Renal cortical epithelial cell (primary cell): ENCODE measurements at places on chromosomes 13 and 19. TPM values are rescaled to one million over a fixed set of nuclear protein-coding genes. Genes with fewer than 3 reads are reported as not detected.

- no peak for DNase-seq
Observed at GRCh38 chr13:26200811-26201210, 21.3 kb downstream of the RNF6 start.

DNA sequence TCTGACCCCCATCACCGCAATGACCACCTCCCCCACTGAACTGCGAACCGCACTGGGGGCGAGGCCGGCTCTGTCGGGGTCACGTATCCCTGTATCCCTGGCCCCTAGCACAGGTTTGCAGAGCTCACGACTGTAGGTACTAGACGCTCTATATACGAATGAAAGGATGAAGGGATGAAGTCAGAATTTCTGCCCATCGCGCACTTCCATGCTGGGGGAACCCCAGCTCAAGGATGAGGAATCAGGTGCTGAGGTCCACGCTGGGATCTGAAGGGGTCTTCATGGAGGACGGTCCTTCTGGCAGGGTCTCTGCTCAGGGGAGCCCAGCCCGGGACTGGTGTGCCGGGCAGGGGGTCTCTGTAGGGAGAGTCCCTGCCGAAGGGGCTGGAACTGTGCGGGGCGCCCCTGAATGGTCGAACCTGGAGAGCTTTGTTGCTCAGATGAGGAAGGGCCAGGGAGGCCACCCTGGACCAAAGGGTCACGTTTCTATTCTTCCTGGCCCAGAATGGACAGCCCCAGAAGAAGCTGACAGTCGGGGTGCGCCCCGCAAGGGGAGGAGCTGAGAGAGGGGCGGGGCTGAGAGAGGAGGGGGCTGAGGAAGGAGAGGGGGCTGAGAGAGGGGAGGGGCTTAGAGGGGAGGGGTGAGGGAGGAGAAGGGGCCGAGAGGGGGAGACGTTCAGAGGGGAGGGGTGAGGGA lies 37.9 kb upstream of the SEMA6B start:
- DNase-seq = no peak

GRCh38 chr13:27972478-27972820 lies 3.3 kb upstream of the CDX2 start:
- no peak for DNase-seq

GRCh38 chr13:99614465-99614885 lies 113.2 kb downstream of the TM9SF2 start:
- DNase-seq = peak; percentile 51

DNA sequence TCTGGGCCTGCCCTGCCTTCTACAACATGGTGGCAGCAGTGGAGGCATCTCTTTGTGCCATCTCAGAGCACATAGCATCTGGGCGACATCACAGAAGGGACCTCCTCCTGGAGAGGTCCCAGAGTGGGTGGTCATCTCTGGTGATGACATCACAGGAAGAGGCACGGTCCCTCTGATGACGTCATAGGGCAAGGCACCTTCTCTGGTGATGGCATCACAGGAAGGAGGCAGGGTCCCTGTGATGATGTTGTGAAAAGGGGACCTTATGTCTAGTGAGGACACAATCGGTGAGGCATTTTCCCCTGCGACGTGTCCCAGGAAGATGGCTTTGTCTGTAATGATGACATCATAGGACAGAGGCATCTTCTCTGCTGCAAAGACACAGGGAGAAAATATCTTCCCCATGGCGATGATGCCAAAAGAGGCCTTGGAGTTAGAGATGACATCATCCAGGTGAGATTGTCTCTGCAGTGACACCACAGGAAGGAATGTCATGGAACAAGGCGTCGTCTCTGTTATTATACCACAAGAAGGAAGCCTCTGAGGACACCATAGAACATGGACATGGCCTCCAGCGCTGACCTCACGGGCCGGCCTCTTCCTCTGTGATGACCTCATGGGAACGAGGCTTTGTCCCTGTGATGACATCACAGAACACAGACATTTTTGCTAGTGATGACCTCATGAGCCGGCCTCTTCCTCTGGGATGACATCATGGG lies 10.7 kb downstream of the SHISA7 start:
- no peak for DNase-seq

DNA sequence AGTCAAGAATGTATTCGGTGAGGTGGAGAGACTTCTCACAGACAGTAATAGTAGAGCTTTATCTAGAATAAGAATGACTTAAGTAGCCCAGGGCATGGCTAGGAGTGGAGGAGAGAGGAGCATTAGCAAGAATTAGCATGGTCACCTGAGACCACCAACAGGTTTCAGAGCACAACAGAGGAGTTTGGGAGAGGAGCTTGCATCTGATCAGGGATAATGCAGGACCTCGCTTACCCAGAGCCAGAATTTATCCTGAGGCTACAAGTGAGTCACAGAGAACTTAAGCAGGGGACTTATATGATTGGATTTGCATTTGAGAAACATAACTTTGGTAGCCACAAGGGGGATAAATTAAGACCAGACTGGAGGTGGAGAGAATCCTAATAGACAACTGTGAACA lies 102.1 kb upstream of the FNDC3A start:
- peak; percentile 69 for DNase-seq

DNA sequence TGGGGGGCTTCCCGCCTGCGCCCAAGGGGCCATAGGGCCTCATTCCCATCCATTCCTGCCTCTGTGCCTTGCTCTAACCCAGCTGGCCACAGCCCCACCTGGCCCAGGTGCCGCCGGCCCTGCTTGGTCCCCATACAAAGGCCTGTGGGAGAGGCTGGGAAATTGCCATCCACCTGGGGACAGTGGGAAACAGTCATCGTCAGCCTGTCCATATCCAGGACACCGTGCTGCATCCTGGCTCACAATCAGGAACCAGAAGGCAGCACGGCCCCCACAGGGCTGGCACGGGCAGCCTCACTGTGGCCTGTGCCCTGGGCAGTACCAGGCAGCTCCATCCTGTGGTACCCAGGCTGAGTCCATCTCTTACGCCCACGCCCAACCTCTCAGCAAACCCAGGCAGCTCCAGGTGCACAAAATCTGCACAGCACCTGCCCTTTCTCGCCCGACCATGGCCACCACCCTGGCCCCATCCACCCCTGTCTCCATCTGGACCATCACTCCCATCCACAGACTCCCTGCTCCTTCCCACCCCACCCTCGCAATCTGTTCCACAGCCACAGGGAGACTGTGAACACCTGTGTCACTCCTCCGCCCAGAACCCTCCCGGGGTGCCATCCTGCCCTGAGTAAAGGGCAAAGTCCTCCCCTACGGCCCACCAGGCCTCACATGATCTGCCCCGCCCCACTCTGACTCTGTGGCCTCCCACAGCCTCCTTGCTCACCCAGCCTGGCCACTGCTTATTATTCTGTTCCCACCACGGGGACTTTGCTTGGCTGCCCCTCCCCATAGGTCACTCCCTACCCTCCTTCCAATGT lies 21.1 kb upstream of the FBXO27 start:
- DNase-seq = no peak

DNA sequence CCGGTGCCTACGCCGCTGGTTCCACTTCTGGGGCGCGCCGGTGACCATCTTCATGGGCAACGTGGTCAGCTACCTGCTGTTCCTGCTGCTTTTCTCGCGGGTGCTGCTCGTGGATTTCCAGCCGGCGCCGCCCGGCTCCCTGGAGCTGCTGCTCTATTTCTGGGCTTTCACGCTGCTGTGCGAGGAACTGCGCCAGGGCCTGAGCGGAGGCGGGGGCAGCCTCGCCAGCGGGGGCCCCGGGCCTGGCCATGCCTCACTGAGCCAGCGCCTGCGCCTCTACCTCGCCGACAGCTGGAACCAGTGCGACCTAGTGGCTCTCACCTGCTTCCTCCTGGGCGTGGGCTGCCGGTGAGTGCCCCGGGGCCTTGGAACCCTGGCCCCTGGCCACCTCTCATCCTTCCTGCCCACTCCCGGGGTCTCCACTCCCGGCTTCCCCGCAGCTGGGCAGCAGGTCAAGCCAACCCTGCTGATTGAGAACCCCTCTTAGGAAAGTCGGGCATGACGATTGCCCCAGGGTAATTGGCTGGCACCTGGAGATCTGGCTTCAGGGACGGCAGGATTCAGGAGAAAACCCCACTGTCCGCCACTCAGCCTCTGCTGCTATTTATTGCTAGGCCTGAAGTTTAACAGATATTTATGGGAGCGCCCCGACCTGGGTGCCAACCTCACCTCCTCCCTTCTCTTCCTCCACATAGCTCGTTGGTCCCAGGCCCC lies 39.1 kb downstream of the TRPM4 start:
- DNase-seq = no peak

GRCh38 chr13:80173224-80173623 lies 167.7 kb downstream of the SPRY2 start:
- peak; percentile 64 for DNase-seq

DNA sequence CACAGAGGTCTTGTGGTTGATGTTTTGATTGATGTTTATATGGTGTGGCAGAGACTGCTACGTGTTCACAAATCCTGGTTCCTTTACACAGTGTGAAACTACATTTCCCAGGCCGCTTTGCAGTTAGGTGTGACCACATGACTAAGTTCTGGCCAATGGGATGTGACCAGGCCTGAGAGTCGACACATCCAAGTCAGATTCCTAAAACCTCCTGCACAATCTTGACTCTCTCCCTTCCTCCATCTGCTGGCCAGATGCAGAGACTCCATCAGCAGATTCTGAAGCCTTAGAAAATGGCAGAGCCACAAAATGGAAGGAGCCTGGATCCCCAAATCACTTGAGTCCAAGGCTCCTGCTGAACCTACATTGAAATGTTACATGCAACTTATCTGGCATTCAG lies 12.6 kb downstream of the CD37 start:
- peak; percentile 53 for DNase-seq

DNA sequence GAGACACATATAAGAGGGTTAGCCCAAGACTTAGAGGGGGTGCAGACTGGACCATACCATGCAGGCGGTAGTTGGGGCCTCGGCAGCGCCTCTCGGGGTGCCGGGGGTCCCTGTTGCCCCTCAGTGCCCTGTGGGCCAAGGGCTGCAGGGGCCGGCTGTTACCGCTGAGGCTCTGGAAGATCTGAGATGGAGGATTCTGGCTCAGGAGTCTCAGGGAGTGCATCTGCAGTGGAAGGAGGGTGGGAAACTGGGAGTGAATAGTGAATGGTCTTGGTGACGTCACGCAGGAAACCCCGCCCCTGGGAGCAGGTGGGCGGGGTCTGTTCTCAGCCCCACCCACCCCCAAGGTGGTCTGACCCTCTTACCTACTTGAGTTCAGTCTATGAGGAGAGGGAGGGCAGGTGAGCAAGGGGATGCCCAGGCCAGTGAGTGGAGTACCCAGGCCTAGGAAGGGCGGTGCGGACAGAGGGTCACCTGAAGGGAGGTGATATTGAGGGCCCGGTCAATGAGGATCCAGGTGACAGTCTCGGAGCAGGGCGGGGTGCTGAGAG lies 1.7 kb upstream of the DBP start:
- no peak for DNase-seq

DNA sequence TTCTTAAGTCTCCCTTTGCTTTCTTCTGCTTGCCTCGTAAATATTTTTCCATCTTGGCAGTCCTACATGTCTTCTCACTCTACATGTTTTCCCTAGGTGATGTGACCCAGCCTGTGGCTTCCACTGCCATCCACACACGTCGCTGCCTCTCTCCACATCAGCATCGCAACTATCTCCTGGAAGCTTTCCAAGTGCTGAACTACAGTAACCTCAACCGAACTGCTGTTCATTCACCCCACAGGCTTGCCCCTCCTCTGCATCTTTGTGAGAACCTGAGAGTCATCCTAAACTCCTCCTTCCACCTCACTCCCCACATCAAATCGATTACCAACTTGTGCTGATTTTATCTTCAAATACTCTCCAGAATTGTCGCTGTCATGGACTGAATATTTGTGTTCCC lies 41.2 kb upstream of the USPL1 start:
- DNase-seq = peak; percentile 75

DNA sequence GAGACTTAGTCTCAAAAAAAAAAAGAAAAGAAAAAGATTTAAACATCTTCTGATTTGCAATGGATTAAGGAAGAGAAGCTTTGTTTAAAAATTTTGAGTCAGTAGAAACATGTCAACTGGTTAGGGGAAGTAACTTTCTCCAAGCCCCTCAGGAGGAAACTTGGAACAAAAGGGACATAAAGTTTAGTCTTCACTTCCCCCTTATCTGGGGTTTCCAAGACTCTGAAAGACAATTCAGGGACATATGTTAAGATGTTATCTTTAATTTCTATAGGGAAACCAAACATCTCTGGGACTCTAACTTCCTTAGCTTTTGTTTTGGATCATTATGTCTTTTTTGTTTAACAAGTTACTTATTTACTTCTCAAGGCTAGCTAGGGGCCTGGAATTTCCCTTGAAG lies 20.1 kb upstream of the MRI1 start:
- peak; percentile 52 for DNase-seq

DNA sequence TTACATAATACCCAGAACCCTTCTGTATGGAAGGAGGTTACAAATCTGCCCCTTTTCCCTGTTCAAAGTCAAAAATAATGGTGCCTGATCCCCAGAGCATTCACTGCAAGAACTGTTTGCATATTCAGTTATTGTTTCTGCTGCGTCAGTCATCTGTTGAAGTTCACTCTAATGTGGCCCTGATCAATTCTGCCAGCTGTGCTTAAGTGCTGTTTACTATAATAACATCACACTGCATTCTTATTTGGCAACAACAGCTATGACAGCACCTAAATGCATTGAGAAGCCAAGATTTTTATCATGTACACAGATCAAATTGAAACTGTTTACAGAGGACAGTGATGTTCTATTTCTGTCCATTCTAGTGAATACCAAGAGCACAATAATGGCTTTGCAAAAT lies 115.9 kb downstream of the DACH1 start:
- peak; percentile 2 for DNase-seq

- DNase-seq = no peak
Observed at GRCh38 chr19:46368116-46368515, 21.2 kb downstream of the PPP5C start.

GRCh38 chr19:23596872-23597271 lies 90.1 kb downstream of the ZNF675 start:
- no peak for DNase-seq

GRCh38 chr13:94799299-94799698 lies 87.0 kb upstream of the SOX21 start:
- no peak for DNase-seq

The FCAR gene
- not detected in 2 replicates for total RNA-seq

The ERCC2 gene
- total RNA-seq = 15.1 and 22.0 TPM in 2 replicates

The KIR3DL3 gene
- total RNA-seq = not detected in 2 replicates

The IQCN gene
- 0.50 TPM in 1 of 2 replicates, not detected in the other for total RNA-seq

The TMPRSS9 gene
- total RNA-seq = 0.05 TPM in 1 of 2 replicates, not detected in the other

The NXNL1 gene
- not detected in 2 replicates for total RNA-seq
